Stomach (tissue), 19 donors: ENCODE measurements at places on chromosomes 2 and 18. TPM values are rescaled to one million over a fixed set of nuclear protein-coding genes. Genes with fewer than 3 reads are reported as not detected.

Gene COL4A3
- total RNA-seq, result 0.45 TPM

Gene BMP10
- 0.37 TPM for total RNA-seq

Gene EML6
- 10.1 TPM for total RNA-seq

Gene ATOH8
- total RNA-seq, result 19.4 TPM

Gene SLC19A3
- 1.7 TPM for total RNA-seq

Gene DNAJC27
- total RNA-seq, result 12.5 TPM
